NCI-H510A (cell line): ENCODE measurements at places on chromosomes 6 and 20.

- DNase-seq = no peak
Measured at GRCh38 chr6:138030872-138031271, 76.3 kb downstream of the PERP start.

DNA sequence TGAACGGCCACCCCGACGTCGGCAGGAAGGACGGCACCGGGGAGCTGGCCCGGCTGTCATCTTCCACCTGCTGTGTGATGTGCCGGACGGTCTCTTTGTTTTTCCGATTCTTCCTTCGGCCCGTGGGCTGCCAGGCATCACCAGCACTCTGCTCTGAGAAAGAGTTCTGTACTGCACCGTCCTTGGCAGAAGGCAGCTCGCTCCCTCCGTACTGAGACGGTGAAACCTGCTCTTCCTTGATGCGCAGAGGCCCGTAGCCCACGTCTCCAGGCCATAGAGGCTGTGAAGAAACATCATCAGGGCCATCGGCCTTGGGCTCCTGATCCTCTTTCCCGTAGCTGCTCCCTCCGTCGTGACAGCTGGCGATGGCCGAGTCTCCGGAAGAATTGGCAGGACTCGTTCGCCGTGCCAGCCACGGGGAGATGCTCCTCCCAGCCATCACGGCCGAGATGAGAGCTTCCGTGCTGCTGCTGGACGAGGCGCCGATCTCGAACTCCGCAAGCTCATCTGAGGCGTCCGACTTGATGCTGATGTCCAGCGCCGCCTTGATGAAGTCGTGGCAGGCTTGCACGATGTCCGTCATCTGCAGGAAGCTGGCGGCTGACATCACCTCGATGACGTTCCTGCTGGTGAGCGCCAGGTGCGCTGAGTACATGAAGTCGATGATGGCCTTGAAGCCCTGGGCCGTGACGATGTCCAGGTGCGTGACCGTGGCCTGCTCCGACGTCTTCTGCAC is 41.1 kb downstream of the ZBTB46 start:
- no peak for DNase-seq

- DNase-seq = peak; percentile 30
Measured at GRCh38 chr20:22385602-22386305, 198.6 kb downstream of the FOXA2 start.

- no peak for DNase-seq
Measured at GRCh38 chr6:36938536-36938935, 16.0 kb upstream of the PI16 start.
